ENCODE measurements at places on chromosomes 1 and 21. TPM values are rescaled to one million over a fixed set of nuclear protein-coding genes. Genes with fewer than 3 reads are reported as not detected.

KCNE2 gene
- polyA plus RNA-seq = not detected

SPRR1A gene
- not detected for polyA plus RNA-seq

PLA2G2C gene
- not detected for polyA plus RNA-seq

BRINP3 gene
- polyA plus RNA-seq = not detected

FNDC10 gene
- polyA plus RNA-seq = not detected

LRIF1 gene
- 36.8 TPM for polyA plus RNA-seq

GJC2 gene
- not detected for polyA plus RNA-seq

DEPDC1 gene
- polyA plus RNA-seq = 0.29 TPM

MACO1 gene
- 8.3 TPM for polyA plus RNA-seq

AADACL4 gene
- not detected for polyA plus RNA-seq

SNRPE gene
- polyA plus RNA-seq = 196 TPM

FCRL3 gene
- 84.5 TPM for polyA plus RNA-seq

MSH4 gene
- 0.10 TPM for polyA plus RNA-seq

DMRTA2 gene
- polyA plus RNA-seq = not detected

CBR3 gene
- 23.7 TPM for polyA plus RNA-seq

EDARADD gene
- polyA plus RNA-seq = not detected

AP4B1 gene
- polyA plus RNA-seq = 13.2 TPM

KIF14 gene
- polyA plus RNA-seq = 0.16 TPM

FOXD2 gene
- polyA plus RNA-seq = 0.04 TPM

VANGL2 gene
- polyA plus RNA-seq = not detected
